ENCODE measurements at places on chromosomes 5 and 9. TPM values are rescaled to one million over a fixed set of nuclear protein-coding genes. Genes with fewer than 3 reads are reported as not detected.

DNA sequence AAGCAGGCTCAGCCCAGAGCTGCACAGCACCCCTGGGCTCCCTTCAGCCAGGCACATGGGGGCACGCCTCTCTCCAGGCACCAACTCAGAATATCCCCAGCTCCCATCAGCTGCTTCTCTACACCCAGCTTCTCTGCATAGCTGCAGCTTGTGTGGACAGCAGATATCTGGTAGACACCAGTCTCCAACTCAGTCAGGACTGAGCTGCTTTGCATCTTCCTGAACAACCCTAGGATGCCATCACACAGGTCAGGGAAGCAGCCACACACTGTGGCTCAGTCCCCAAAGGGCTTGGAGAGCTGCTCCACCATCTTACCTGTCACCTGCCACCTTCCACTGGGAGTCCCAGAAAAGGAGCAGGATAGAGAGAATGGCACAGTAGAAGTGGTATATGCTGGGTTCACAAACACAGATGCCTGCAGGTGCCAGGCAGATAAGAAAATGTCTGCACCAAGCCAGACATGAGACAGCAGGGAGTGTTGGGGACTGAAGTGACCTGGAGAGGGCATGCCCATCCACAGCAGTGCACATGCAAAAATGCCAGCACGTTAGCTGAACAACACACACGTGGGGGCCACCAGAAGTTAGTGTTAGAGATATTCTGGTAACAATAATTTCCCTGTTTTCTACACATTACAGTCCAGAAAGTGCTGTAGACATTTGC is 42.0 kb downstream of the THBS4 start:
- H3K4me1 ChIP-seq: peaks cover 20% of the 10 kb centered on the region
- H3K4me3 ChIP-seq: no peak overlapping the region
- H3K27ac ChIP-seq: peak overlapping the region; percentile 11
- no peak for DNase-seq
- no peaks in the 10 kb centered on the region for H3K36me3 ChIP-seq

DNA sequence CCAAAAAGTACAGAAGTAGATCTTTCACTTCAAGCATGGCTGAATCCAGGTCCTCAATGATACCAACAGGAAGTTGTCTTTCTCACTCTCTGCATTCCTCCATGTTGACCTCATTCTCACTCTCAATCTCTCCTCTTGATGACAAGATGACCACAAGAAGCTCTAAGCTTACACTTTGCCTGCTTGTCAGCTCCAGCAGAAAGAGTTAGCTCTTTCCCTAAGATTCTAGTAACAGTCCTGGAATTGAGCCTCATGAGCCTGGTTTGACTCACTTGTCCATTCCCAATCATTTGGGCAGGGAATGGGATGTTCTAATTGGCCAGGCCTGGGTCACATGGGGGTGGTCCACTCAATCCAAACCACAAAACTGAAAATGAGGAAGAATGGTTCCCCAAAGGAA is 3.3 kb upstream of the CLTA start:
- no peak overlapping the region for H3K27ac ChIP-seq
- H3K4me1 ChIP-seq: peaks cover 15% of the 10 kb centered on the region
- no peak overlapping the region for H3K4me3 ChIP-seq

GRCh38 chr5:147512659-147513379 is 3.0 kb upstream of the DPYSL3 start:
- no peaks in the 10 kb centered on the region for H3K36me3 ChIP-seq
- H3K4me1 ChIP-seq: peaks cover 17% of the 10 kb centered on the region
- H3K27ac ChIP-seq: no peak overlapping the region
- H3K4me3 ChIP-seq: no peak overlapping the region
- peaks cover 4% of the 10 kb centered on the region for H3K27me3 ChIP-seq

GRCh38 chr5:44603496-44604272 is 205.1 kb upstream of the MRPS30 start:
- no peaks in the 10 kb centered on the region for H3K4me1 ChIP-seq
- H3K27ac ChIP-seq: no peak overlapping the region
- H3K36me3 ChIP-seq: no peaks in the 10 kb centered on the region
- DNase-seq: no peak
- H3K4me3 ChIP-seq: no peak overlapping the region

DNA sequence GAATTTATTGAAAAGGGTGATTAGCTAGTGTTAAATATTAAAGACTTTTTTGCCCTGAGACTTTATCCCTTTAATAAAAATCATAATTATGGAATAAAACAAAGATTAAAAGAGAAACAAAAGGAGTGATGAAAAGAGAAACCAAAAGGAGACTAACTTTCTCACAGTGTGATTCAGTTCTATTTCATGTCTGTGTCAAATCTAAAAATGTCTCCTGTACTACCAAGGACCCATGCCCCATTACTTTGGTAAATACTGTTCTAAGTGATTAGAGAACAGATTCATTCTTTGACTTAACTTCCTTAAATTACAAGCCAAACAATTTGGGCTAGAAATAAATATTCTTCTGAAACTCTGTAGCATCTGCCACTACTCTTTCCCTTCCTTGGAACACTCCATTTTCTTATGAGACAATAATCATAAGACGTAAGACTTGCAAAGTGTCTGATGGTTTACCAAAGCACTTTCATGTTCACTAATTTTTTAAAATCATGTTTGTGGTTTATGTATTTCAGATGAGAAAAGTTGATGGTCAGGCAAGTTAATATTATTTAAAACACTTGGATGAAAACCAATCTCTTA is 319.0 kb downstream of the EBF1 start:
- H3K4me3 ChIP-seq: no peak overlapping the region
- H3K36me3 ChIP-seq: no peaks in the 10 kb centered on the region
- DNase-seq: no peak
- H3K27ac ChIP-seq: no peak overlapping the region
- H3K4me1 ChIP-seq: no peaks in the 10 kb centered on the region

Gene RPS23
- 1,114 TPM for total RNA-seq

Gene ABITRAM
- total RNA-seq: 17.6 TPM

Gene EGR1
- total RNA-seq: 28.9 TPM

Data from heart right ventricle (tissue), 16 donors.